Posterior cingulate gyrus (tissue), 11 donors: ENCODE measurements at places on chromosomes 13 and 19.

GRCh38 chr19:3684817-3685410, 15.4 kb downstream of the PIP5K1C start:
- no peak for DNase-seq

DNA sequence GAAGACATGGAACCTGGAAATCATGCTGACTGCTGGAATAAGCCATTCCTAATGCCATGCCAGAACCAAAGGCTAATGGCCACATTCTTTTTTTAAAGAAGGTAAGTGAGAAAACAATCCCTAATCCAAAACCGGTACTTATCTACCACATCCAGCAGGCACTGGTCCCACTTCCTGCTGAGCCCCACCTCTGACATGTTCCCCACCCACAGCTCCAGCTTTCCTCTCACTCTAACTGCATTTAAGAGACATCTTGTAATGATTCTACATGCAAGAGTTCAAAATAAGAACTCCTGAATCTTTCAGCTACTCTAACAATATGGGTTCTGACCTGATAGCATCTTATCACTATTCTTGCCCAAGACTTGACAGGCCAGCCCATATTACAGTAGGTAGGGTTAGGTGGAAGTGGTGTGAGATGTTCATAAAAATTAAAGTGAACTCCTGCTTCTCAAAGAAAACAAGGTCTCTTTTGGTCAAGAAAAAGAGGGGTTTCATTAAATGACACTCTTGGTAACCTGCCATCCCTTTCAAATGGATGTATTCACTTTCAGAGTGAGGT, 41.9 kb downstream of the N4BP2L2 start:
- DNase-seq = no peak

DNA sequence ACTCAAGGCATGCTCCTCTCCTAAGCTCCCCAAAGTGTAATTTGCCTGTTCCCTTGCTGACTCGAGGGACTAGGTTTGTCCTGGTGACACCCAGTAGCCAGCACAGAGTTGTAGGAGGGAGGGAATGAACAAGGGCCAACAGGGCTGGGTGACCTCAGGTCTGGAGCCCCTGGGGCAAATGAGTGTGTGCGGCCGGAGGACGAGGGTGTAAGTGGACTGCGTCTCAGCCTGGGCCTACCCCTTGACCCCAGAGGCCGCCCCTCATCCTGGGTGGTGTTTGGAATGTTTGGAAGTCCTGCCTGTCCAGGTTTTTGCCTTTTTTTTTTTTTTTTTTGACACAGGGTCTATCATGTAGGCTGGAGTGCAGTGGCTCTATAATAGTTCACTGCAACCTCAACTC, 1.3 kb upstream of the ZNF653 start:
- no peak for DNase-seq

DNA sequence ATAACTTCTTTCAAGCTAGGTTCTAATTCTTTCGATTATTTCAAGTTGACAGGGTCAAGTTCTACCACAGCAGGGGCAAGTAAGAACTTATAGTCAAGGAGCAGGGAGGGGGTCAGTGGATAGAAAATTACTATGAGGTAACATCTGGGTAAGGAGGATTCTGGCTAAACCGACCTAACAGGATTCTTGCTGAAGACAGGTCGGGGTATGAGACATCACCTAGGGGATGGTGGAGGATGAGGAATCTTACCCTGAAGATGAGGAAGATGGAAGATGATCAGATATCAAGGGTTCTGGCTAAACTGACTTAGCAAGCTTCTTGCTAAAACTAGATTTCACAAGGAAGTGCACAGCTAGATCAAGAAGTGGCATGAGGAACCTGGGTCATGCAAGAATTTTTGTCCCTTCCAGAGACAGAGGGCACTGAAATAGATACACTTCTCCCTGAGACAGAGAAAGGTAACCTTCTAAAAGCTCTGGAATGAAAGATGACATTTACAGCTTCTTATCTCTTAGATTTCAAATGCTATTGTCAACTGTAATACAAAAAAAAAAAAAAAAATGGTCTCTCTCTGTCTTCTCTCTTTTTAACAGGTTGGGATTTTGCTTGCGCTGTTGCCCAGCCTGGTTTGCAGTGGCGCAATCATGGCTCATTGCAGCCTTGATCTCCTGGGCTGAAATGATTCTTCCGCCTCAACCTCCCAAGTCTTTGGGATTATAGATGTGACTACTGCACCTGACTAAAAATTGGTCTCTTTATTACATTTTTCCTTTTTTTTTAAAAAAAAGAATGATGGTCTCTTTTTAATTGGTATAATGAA, 9.6 kb upstream of the METTL21C start:
- no peak for DNase-seq

DNA sequence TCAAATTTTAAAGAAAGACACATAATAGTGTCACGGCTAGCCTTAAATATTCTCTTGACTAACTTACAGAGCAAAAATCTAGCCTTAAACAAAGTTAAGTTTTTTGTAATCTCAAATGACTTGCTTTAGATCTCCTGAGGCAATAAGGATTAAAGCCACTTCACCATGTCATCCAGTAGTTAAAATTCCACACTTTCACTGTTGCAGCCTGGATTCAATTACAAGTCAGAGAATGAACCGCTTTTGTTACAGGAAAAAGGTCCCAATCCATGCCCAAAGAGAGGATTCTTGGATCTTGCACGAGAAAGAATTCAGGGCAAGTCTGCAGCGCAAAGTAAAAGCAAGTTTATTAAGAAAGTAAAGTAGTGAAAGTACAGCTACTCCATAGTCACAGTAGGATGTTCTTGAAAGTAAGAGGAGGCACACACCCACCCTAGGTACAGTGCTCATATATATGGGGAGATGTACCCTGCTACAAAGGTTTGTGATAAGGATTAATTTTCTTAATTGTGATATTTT, 34.6 kb upstream of the CD177 start:
- no peak for DNase-seq

- no peak for DNase-seq
Observed at GRCh38 chr13:33649212-33649878, 168.6 kb upstream of the RFC3 start.

- DNase-seq = no peak
Observed at GRCh38 chr13:64538711-64539110, 2691.4 kb downstream of the PCDH9 start.

DNA sequence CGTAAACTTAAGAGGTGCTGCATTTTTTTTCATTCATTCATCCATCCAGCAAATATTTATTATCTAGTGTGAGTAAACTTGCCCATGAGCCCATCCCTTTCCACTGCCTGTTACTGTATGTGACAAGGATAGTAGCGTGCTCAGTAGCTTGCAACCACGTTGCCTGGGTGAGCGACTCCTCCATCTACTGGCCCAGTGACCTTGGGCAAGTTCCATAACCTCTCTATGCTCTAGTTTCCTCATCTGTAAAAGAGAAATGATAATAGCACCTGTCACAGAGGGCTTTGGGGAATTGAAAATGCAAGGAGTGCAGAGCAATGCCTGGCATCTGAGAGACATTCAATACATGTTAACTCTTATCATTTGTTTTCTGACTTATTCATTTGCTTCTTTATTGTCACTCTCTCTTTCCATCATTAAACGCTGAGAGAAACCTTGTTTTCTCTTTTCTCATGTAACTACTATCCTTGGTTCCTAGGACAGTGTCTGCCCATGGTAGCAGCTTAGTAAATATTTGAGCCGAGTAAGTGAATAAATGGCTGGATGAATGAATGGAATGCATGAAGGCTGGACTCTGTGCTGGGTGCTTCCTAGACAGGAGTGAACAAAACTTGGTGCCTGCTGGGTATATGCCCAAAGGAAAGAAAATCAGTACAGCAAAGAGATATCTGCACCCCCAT, 19.9 kb downstream of the LRCH1 start:
- no peak for DNase-seq

- no peak for DNase-seq
Observed at GRCh38 chr19:41409288-41409687, 11.7 kb downstream of the BCKDHA start.

DNA sequence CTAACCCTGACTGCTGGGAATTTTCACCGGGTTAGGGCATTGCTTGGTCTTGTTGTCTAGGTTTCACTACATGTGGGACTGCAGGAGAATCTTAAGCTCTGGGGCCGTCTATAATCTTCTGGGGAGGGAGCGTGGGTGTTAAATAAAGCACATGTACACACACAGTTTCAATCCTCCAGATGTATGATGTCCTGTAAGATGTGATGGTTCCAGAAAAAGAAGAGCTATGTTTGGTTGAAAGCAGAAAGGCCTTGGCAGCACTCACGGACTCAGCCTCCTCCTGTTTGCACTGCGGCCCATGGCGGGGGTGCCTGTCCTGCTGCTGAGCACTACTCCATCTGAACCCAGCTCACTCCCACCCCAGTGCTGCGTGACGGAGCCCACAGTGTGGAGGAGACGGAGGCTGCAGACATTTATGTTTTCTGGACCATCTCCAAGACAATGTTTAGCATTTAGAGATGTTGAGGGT, 343.5 kb downstream of the TEX29 start:
- no peak for DNase-seq

GRCh38 chr13:60627071-60627686, 230.2 kb downstream of the TDRD3 start:
- peak; percentile 21 for DNase-seq

DNA sequence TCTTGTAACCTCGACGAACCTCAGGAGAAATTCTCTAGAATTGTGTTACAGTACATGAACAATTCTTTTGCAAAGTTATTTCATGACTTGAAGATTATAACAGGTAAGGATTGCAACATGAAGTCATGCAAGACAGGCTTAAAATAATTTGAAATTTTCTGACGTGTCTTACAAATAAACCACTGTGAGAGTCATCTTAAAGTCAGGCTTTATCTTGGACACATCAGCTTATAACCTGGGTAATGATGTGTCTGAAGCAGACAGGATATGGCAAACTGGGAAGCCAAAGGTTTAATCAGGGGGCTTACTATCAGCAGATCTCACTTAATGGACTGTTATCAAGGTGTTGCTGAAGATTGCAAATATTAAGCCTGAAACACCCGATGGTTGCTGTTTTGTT, 407.8 kb downstream of the KLF5 start:
- DNase-seq = no peak

DNA sequence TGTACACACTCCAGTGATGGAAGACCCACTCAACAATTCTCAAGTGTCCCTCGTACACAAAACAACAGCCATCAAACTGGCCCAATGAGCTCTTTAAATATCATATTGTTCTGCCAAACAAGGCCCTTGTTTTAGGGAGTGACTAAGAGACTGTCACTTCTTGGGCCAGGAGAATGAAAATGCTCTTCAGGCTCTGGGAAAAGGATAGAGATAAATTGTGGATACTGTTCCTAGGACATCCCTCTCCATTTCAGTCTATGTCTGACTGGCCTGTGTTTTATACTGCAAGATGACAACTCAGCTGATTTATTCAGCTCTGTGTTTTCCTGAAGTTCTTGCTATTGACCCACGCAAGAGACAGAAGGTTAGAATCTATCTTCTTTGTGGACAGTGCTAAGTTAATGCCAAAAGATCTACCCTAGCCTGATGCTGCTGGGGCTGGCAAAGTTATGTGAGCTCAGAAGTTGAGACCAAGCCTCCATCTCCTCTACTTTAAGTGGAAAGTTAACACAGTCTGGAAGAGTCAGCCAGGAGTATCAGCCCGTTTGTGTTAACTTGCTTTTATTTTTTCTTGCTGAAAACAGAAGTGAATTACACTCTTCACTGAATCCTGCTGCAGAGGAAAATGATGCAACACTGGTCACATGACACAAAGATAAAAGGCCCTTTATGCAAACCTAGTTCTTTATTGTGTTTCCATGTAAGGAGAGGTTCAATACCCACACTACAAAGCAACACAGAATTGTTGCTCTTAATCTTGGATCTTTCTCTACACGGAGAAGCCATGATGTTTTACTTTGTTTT, 14.6 kb downstream of the FRY start:
- no peak for DNase-seq

- no peak for DNase-seq
Observed at GRCh38 chr13:73258406-73258805, 199.6 kb downstream of the KLF5 start.

GRCh38 chr13:40236566-40237168, 429.8 kb downstream of the FOXO1 start:
- DNase-seq = no peak

- DNase-seq = no peak
Observed at GRCh38 chr13:61276401-61276800, 139.2 kb downstream of the PCDH20 start.

DNA sequence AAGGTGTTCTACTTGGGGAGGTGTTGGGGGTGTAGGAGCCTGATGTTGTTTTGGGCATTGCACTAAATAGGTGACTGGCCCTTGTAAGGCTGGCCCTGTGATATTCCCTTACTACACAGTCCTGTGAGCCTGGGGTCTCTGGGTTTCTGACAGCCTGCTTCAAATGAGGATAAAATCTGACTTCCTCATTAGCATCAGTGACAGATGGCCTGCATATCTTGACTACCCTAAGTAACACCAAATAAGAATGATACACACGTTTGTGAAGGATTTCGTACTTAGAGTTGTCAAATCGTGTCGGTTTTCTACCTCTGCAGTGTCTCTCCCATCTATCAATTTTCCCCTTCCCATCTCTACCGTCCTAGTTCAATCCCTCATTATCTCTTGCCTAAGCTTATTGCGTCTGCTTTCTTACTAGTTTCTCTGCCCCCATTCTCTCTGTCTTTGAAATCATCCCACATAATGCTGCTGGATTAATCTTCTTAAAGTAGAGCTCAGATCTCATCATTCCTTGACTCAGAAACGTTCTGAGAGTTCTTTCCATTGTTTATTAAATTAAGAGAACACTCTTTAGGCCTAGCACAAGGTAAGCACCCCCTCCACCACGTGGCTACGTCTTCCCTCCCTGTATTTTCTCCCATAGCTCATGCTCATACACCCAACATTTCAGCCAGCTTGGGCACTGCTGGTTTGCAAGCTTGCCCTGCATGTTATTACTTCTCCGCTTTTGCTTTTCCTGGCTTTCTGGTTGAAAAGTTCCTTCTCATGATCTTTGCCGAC, 26.2 kb upstream of the CNMD start:
- DNase-seq = no peak

DNA sequence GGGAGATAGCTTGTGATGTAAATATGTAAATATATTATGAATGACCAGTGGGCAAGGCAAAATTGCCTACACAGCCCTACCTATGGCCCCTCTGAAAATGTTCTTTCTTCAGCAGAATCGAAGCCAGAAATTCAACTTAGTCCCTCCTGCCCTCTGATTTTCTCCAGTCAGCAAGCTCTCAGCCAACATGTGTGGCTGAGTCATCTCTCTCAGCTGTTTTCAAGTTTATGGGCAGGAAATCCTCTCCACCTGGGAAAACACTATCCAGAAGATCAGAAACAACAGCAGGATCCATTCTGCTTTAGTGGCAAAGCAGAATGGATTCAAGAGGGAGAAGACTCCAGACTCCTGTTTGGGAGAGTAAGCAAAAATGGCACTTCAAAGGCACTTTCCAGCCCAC, 8.9 kb upstream of the ZNF527 start:
- no peak for DNase-seq

- no peak for DNase-seq
Observed at GRCh38 chr19:40313229-40313983, 28.3 kb upstream of the AKT2 start.

DNA sequence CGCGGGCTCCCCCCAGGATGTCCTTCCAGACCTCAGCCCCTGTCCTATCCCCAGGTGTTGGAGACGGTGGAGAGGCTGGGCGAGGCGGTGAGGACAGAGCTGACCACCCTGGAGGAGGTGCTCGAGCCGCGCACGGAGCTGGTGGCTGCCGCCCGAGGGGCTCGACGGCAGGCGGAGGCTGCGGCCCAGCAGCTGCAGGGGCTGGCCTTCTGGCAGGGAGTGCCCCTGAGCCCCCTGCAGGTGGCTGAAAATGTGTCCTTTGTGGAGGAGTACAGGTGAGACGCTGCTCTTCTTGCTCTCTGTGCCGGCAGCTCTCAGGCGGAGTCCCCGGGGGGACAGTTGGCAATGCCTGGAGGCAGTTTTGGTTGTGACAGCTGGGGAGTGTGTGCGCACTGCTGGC, 6.9 kb downstream of the TTYH1 start:
- DNase-seq = peak; percentile 81
